GM04503 (cell line): ENCODE measurements at places on chromosomes 3 and 15.

GRCh38 chr3:24446032-24446431 lies 48.6 kb downstream of the THRB start:
- no peak for DNase-seq

- DNase-seq, result no peak
These were observed 1.0 kb downstream of the MYO9A start for GRCh38 chr15:72116731-72117485.

- no peak for DNase-seq
These were observed 471.0 kb upstream of the PROK2 start for GRCh38 chr3:72255791-72256559.

GRCh38 chr3:98763819-98764418 lies 779 bp downstream of the ST3GAL6 start:
- no peak for DNase-seq

DNA sequence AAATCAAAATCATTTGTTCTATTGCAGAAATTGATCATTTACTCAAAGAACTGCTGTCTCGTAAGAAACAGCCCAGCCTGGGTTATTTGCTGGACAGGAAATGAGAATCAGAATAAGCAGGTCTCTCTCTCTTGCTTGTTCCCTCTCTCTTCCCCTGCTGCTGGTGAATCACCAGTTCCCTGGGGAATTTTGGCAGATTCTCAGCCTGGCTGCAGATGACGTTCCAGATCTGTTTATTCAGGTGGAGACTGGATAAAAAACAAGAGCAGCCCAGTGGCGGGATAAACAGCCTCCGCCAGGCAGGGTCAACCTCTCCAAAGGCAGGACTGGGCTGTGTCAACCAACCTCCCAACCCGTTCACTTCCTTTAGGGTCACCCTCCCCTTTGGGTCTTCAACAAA lies 72.1 kb downstream of the LRIG1 start:
- DNase-seq, result peak; percentile 94

GRCh38 chr3:101292027-101292426 lies 28.3 kb downstream of the IMPG2 start:
- DNase-seq, result no peak

DNA sequence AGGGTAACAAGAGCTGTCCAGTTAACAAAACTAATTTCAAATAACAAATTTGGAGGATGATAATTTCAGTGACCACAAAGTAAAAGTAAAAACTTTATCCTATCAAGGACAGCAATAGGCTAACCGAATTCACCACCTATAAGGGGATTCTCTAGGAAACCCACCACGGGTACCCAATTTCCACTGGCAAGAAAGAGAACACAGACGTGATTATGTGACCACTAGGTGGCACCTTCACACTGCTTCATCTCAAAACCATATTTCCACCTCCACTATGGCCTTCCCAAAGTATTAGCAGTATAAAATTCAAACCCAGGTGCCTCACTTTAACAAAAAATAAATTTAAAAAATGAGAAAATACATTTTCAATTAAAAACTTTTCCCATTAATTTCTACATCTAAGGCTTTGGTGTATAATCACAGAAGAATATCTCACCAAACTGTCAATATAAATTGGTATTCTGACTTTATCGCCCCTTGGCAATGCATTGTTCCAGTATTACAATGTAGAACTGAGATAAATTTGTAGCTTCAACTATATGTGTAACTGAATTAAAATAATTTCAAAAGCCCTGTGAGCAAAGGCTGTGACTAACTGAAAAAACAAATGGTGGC lies 96.5 kb downstream of the FSIP1 start:
- DNase-seq, result no peak

DNA sequence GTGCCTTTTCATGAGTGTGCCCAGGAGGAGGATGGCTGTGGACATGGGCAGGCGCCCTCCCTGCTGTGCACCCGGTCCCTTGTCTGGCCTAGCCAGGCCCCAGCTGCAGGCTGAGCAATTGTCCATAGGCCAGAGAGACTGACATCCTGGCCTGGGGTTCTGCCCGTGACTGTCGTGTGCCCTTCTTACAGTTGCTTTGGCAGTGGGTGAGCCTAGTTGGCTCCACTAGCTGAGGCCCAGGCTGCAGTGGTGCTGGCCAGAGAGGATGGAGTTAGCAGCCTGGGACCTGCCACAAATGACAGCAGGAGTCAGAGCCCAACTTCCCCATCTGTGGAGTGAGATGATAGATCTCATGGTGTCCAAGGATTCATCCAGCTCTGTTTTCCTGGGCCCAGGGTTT lies 9.0 kb upstream of the CHRNB4 start:
- no peak for DNase-seq

DNA sequence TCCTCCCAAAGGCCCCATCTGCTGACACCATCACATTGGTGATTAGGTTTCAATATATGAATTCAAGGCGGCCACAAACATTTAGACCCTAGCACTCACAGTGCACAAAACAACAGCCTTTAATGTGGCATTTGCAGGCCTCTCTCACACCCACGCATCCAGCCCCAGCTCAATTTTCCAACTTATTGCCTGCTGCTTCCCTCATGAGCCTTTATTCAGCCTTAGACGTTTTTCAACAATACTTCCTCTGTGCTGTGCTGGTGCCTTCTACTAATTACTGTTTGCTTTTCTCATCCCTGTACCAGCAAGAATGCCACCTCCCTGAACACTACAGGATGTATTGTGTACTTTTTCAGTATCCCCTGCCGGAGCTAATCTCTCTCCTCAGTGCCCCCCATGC lies 334.6 kb downstream of the GABRB3 start:
- no peak for DNase-seq

DNA sequence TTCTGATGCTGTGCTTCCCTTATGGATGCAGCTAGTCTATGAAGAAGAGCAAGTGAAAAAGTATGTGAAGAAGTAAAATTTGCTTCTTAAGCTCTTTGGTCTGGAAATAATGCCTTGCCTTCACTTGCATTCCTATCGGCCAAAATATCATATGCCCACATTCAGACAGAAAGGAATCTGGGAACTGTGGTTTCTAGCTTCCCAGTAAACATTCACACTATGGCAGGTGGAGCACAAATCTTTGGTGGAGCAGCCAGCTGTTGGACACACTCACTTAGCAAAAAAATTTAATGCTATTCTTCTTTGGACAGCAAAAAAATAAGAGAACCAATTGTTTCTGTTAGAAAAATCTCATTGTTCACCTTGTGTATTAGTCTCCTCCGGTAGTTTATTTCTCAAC lies 12.3 kb upstream of the COL6A6 start:
- DNase-seq, result no peak

DNA sequence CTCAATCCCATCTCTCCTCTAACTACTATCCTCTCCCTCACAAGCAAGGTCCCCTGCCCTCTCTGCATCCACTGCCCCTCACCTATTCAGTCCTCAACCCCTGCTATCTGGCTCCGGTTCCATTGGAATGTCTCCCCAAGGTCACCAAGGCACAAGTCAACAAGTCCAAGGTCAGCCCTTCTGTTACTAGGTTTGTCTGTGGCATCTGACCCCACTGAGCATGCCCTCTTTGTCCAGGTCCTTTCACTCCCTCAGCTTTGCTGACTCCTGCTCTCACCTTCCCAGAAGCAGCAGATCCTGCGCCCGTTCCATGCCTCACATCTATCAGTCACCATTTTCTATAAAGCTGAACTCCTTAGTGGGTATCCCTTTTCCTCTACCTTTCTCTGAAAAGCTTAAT lies 8.3 kb upstream of the SEMA7A start:
- DNase-seq, result no peak

- DNase-seq, result no peak
These were observed 222.3 kb downstream of the NR1D2 start for GRCh38 chr3:24167429-24167828.

DNA sequence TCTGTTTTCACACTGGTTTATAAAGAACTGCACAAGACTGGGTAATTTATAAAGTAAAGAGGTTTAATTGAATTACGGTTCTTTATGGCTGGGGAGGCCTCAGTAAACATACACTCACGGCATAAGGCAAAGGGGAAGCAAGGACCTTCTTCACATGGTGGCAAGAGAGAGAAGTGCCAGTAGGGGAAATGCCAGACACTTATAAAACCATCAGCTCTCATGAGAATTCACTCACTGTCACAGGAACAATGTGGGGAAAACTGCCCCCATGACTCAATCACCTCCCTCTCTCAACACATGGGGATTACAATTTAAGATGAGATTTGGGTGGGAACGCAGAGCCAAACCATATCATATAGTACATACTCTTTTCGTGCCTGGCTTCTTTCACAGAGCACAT lies 42.4 kb downstream of the MAP2K1 start:
- no peak for DNase-seq

GRCh38 chr3:8872261-8872660 lies 91.0 kb downstream of the RAD18 start:
- no peak for DNase-seq

GRCh38 chr3:134860141-134860540 lies 65.1 kb downstream of the EPHB1 start:
- DNase-seq, result no peak

DNA sequence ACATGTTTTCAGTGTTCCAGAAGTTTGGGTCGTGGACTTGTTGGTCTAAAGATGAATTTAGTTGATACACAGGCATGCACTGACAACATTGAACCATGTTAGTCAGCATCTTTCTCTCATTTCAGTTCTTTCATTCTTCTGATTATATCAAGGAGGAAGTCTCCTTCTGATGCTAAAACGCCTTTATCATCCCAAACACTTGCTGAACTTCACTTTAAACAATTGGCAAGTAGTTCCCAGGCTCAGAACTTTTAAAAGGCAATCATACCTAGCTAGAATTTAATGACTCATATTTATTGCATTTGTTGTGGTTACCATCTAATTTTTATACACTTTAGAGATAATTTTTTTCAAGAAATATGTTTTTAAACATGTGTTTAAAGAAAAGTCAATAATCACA lies 15.9 kb downstream of the LMCD1 start:
- DNase-seq, result no peak

DNA sequence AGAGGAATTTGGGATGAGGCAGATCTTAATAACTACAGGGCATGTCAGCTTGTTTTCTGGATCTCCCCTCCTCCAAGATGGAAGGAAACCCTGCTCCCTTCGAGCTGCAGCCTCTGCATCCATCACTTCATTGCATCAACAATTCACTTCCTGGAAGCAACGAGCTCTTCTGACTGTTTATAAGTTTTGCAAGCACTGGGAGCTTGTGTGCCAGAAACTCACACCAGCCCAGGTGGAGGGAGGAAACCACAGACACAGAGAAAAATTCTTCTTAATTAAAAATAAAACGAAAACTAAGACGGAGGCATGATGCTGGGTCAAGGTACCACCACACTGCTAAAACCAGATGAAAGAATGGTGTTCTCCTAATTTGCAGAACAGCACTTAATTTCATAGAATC lies 10.6 kb downstream of the LRIG1 start:
- no peak for DNase-seq

- no peak for DNase-seq
These were observed 59.2 kb downstream of the OXSM start for GRCh38 chr3:25849091-25849490.

DNA sequence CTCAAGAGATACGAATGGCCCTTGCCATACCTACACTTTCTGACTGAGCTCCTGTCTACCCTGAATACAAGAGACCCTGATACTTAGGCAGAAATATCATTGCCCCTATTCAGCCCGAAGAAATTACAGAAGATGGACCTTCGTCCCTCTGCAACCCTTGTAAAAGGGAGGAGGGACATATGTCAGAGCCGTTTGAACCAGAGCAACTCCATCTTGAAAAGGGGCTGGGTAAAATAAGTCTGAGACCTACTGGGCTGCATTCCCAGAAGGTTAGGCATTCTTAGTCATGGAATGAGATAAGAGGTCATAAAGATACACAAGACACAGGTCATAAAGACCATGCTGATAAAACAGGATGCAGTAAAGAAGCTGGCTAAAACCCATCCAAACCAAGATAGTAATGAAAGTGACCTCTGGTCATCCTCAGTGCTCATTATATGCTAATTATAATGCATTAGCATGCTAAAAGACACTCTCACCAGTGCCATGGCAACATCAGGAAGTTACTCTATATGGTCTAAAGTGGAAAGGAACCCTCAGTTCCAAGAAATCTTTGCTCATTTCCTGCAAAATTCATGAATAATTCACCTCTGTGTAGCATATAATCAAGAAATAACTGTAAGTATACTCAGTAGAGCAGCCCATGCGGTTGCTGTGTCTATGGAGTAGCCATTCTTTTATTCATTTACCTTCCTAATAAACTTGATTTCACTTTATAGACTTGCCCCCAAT lies 49.7 kb upstream of the GPD1L start:
- DNase-seq, result no peak

DNA sequence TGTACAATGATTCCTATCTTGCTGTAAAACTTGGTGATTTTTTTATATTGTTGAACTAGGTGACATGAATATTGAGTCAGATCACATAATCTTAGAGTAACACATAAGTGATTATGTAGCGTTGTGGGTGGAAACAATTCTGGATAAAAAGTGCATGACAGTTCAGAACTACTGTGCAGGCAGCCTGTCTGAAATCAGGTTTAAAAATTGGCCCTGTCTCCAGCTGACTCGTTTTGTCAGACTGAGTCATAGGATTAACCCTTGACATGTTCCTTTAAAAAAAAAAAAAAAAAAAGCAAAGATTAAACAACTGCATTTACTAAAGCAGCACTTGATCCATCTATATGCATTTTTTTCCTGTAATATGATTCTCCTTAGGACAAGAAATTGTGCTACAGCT lies 160.0 kb upstream of the CGNL1 start:
- no peak for DNase-seq

DNA sequence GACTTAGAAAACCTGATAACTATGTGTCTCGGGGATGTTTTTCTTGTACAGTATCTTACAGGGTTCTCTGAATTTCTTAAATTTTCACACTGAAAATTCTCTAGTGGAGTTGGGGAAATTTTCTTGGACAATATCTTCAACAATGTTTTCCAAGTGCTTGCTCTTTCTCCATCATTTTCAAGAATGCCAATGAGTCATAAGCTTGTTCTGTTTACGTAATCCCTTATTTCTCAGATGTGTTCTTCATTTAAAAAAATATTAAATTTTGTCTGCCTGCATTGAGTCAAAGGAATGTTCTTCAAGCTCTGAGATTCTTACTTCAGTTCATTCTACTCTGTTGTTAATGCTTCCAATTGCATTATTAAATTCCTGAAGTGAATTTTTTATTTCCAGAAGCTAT lies 21.9 kb upstream of the PLSCR2 start:
- DNase-seq, result no peak

GRCh38 chr15:82882273-82882928 lies 70.1 kb downstream of the HOMER2 start:
- no peak for DNase-seq

GRCh38 chr3:145849115-145849514 lies 311.9 kb downstream of the PLOD2 start:
- no peak for DNase-seq
